ENCODE measurements at places on chromosomes 12 and 14.

GRCh38 chr12:45429831-45430230, 213.9 kb downstream of the ANO6 start:
- no peak for DNase-seq

- no peak for DNase-seq
Measured at GRCh38 chr12:51359851-51360250, 13.4 kb upstream of the CELA1 start.

- DNase-seq = no peak
Measured at GRCh38 chr14:69648480-69649451, 37.4 kb downstream of the SUSD6 start.

DNA sequence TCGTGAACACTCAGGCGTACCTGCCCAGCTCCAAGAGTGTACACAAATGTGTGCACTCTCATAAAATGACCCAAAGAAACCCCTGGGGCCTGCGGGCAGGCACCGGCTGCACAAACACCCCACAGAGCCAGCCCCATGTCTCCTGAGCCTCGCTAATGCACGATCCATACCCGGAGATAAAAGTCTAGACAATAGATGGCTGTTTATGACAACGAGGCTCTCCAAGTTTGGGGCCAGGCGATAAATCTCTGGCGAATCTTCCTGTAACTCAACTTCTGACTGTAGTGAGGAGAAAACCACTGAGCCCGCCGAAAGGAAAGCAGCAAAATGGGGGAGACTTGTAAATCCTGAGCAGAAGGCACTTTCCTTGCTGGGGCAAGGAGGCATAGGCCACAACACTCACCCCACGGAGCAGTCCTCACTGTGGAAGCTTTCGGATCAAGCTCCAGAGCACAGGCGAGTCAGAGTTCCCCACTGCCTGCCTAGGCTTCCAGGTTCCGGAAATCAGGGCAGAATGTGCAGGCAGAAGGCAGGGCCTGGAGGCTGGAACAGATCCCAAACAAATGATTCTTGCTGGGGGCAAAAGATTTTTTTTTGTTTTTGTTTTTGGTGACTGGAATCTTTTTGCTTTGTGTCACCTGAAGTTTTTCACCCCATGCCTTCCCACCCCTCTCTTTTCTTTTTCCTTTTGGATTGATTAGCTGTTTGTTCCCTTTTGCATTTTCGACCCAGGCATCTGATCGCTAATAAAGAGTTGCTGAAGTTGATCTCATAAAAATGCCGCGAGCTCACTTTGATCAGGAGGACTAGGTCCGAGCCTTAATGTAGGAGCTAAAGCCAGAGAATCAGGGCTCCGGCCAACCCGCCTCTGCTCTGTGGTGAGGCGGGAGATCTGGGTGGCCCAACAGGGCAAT, 4.5 kb upstream of the HOXC11 start:
- DNase-seq = no peak

Measured in NCI-H2029 treated with DMSO at 0.1 percent for 48 hours (cell line).